ENCODE measurements at places on chromosomes 7 and 10. TPM values are rescaled to one million over a fixed set of nuclear protein-coding genes. Genes with fewer than 3 reads are reported as not detected.

- no peak for DNase-seq
Measured at GRCh38 chr7:117012696-117013095, 59.4 kb downstream of the ST7 start.

DNA sequence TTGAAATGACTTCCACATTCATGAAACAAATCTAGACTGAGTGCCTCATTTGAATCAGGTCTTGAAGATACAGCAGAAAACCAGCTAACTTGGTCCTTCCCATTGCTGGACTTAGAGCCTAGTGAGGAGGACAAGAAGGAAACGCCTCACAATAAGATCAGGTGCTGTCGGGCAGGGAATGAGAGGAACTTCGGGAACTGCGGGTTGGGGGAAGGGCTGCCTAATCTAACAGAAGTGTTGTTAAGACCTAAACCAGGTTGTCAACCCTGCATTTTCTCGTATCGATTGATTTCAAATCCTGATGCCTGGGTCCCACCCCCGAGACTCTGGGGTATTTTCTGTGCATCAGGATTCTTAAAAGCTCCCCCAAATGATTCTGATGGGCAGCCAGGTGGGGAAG lies 26.3 kb downstream of the MACROH2A2 start:
- no peak for DNase-seq

Gene MRC1
- 21.9 TPM for total RNA-seq

Gene WDFY4
- total RNA-seq: 4.6 TPM

DNA sequence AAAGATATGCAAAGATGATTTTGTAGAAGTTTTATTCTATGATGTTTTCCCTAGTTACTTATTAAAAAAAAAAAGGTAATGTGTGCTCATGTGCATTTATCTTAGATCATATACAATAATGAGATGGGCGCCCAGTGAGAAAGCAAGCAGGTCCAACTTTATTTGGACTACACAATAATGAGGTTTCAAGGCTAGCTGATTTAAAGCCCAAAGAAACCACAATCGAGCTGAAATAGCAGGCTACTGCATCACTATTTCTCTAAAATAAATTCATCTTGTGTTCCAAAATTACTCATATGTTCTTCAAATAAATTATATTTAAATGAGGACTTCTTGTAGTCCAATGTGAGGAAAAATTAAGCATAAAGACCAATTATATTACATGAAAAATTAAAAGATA lies 110.1 kb downstream of the JMJD1C start:
- no peak for DNase-seq

DNA sequence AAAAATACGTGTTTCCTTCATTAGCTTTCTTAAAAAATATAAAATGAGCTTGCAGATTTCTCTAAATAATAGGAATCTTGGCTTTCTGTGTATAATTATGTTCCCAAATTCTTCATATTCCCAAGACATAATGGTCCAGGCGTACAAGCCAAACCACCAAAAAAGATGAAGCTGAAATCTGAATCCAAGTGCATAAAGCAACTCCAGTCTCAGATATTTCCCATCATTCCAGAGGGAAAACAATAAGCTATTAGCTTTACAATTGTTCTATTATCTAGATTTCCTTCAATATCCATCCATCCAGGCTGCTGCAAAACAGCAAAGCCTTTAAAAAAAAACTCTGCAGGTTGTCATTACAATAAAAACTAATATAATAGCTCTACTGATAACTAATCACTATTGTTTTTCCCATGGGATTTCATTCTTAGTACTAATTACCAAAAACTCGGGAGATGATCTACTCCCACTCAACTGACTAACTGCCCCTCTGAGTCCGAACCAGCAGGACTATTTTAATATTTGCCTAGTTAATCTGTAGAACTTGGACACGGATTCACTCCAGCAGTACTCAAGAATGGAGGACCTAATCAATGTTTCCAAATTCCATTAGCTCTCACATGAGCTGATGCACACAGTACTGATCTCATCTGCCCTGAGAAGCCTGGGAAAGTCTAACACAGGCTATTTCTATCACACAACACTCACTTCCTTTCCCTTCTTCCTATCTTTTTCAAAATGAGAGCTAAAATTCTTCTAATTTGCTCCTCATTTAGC lies 108.9 kb upstream of the ASAH2 start:
- DNase-seq: no peak

Gene C10orf62
- not detected for total RNA-seq

- no peak for DNase-seq
Measured at GRCh38 chr7:101059620-101059942, 25.7 kb upstream of the TRIM56 start.

- DNase-seq: no peak
Measured at GRCh38 chr7:149733924-149734790, 39.2 kb downstream of the ZNF467 start.

- DNase-seq: no peak
Measured at GRCh38 chr10:96257944-96258343, 13.4 kb downstream of the BLNK start.

DNA sequence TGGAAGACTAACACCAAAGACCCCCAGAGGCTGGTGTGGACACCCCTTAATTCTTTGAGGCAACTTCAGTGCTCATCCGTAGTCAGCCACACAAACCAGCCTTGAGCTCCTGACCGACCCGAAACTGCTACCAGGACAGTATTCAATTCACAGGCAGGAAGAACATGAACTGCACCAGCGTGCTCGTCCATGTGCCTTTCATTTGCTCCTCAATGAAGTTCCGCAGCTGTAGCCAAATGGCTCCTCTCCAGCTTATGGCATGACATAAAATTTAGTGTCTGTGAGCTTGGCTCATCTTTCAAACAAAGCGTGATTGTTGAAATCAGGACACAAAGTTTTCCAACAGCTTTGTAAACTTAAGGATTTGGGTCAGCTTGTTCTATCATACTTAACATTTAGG lies 144.1 kb upstream of the FAM171A1 start:
- no peak for DNase-seq

DNA sequence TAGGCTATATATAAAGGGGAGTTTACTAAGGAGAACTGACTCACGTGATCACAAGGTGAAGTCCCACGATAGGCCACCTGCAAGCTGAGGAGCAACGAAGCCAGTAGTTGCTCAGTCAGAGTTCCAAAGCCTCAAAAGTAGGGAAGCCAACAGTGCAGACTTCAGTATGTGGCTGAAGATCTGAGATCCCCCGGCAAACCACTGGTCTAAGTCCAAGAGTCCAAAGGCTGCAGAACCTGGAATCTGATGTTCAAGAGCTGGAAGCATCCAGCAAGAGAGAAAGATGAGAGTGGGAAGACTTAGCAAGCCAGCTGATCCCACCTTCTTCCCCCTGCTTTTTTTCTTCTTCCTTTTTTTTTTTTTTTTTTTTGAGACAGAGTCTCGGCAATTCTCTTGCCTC lies 27.0 kb upstream of the GSDME start:
- DNase-seq: no peak

Gene METTL27
- 3.8 TPM for total RNA-seq

Gene PRXL2A
- 25.5 TPM for total RNA-seq

DNA sequence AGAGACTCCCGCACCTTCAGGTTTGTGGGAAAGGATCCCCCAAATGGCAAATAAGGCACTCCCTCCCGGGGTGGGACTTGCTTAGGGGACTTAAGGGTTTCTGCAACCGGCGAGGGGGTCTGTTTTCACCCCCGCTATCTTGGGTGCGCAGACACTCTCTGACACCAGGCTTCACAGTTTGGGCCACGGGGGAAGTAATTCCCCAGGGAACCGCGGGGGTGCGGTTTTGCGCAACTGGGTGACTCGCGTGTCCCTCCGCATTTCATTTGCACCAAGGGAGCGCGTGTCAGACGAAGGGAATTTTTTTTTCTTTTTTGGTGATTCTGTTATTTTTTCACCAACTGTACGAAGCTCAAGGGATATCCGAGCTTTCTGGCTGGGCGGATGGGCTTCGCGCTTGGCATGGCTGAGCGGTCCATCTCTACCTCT lies 1.7 kb downstream of the GRM8 start:
- no peak for DNase-seq

DNA sequence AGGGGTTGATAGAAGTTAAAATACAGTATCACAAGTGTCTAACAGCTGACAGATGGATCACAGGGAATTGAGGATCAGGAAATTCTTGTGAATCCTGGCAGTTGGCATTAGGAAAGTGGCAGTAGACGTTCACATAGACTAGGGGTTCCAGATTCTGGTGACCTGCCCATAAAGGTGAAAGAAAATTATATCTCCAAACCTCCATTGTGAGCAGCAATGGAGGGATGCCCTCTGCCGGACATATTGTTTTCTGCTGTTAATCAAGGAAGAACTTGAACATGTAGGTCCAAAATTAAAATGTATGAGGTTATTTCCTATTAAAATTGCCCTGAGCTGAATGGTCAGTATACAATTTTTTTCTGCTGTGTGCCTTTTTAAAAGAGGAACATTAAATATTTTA lies 5.1 kb downstream of the NME8 start:
- DNase-seq: no peak

- DNase-seq: no peak
Measured at GRCh38 chr10:94902570-94902969, 35.9 kb upstream of the CYP2C9 start.

DNA sequence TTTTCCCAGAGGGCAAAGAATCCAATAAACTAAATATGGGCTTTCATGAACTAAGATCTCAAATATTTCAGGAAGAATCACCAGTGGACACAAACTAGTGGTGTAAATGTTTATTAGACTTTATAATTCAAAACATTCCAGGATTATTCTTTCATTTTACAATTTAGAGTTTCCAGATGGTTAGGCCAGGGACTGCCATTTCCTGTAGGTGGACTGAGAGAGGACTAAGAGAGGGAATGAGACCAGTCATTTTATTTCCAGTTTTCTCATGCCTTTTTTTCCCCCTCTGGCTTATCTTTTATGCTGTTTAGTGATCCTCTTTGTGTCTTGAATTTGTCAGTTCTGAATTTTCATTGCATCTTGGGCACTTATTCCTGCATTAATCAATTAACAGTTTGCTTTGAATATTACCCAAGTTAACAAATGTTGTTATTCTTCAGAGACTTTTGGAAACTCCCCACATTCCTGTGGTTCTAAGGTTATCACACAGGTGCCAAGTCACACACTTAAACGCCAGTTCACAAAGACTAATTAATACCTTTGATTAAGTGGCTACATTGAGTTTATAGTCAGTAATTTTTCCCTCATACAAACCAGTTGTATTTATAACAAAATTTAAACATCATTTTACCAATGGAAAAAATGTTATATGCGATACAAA lies 12.3 kb downstream of the CISD1 start:
- DNase-seq: no peak

DNA sequence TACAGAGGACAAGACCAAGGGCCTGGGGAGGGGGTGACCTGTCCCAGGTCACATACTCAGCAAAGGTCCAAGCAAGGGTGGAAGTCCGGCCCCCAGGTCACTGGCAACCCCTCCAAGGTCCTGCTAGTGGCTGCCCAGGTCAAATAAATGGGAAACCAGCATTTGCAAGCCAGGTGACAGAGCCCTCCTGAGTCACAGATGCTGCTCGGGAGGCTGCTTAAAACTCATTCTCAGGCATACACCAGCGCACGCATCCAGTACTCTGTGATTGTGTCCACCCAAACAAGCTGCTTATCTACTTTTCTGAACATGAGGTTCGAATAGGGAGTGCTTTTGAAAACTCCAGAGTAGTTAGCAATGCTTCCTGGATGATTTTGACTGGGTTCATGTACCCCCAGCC lies 130.6 kb downstream of the TAX1BP1 start:
- no peak for DNase-seq
